ENCODE measurements at places on chromosomes 1 and 21.

- no peak for DNase-seq
Measured at GRCh38 chr1:206708882-206709281, 24.2 kb downstream of the MAPKAPK2 start.

DNA sequence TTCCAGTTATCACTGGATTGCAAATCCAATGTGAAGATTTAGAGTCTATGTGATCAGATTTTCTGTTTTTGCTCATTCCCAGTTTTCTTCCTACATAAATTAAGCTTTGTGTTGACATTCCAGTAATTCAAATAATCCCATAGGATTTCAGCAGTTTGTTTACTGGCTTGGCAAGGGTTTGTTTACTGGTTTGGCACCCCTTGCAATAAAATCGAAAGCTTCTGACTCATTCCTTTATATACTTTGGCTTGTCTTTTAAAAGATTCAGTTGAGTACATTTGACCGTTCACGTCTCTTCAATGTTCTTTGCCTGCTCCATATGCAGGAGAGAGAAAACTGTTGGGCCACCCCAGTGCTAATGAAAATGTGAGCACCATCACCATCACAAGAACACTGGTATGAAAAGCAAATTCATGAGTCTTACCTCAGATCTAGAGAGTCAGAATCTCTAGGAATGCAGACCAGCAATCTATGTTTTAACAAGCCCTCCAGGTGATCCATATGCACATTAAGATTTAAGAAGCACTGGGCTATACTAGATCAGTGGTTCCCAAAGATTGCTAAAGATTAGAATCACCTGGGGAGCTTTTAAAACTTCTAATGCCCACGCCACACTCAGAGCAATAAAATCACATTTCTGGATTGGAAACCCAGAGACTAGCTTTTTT lies 32.8 kb downstream of the ZC3H11B start:
- DNase-seq: peak; percentile 48

- DNase-seq: peak; percentile 87
Measured at GRCh38 chr1:12636098-12636950, 7.6 kb upstream of the AADACL4 start.

- DNase-seq: no peak
Measured at GRCh38 chr1:47924270-47925048, 72.7 kb downstream of the TRABD2B start.

DNA sequence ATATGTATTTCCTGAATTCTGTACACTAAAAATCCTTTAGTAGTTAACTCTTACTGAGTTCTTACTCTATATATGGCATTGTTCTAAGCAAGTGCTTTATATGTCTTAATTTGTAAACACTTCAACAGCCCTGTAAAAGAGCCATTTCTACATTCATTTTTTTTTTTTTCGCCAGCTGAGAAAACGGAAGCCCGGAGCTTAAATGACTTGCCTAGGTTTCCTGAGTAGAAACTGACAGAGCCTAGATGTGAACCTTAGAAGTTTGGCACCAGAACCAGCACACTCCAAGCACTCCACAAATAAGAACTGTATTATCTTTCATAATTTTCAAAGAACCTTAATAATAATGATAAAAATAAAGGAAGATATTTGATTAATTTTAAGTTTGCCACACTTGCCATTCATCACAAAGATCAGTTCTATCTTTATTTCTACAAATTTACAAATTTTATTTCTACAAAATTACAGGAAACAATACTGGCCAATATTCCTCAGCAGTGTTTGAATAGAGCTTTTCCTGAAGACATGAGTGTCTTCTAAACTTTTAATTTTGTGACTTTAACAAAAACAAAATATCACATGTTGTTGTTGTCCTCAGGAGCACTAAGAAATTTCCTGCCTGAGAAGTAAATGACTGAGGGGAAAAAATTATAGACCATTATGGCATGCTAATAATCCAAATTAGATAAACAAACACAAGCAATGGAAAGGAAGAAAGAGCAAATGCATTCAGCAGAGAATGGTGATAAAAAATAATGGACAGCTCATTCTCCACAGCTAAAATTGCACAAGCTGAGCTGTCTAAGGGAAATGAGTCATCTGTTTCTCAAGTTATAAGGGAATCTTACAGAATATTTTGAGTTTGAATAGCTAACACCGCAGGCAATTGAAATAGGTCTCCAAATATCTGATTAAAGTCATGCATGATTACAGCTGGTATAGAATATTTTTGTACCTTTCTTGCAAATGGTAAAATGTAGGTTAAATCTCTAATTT lies 71.2 kb downstream of the DPYD start:
- peak; percentile 86 for DNase-seq

GRCh38 chr21:31873696-31874599 lies 1.1 kb downstream of the HUNK start:
- no peak for DNase-seq

GRCh38 chr21:15986277-15986676 lies 256.5 kb downstream of the USP25 start:
- peak; percentile 46 for DNase-seq

DNA sequence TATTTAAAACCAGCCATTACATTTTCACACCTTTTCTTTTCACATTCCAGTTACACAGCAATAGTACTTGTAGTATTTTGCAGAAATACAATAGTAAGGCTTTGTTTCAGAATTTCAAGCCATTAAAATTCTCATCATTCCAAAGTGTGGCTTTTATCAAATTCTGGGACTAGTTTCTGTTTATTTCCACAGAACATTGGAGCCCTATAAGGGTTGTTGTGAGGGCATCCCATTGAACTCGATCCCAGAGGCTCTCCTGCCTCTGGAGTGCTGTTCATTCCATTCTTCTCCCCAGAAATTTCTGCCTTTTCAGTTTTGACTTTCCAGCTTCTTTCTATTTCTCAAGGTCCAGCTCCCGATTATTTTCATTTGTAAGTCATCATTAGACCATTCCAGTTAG lies 645.5 kb downstream of the ADGRL2 start:
- peak; percentile 49 for DNase-seq

DNA sequence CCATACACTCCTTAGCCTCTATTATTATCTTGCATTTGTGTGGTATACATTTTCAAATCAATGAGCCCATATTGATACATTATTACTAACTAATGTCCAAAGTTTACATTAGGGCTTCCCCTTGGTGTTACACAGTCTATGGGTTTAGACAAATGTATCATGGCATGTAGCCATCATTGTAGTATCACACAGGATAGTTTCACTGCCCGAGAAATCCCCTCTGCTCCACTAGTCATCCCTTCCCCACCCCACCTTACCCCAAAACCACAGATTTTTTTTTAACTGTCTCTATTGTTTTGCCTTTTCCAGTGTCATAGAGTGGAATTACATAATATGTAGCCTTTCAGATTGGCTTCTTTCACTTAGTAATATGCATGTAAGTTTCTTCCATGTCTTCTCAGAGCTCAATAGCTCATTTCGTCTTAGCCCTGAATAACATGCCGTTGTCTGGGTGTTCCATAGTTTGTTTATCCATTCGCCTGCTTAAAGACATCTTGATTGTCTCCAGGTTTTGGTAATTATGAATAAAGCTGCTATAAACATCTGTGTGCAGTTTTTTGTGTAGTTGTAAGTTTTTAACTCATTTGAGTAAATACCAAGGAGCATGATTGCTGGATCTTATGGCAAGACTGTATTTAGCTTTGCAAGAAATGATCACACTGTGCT lies 86.4 kb upstream of the LYST start:
- peak; percentile 16 for DNase-seq

- peak; percentile 57 for DNase-seq
Measured at GRCh38 chr1:61220536-61220935, 138.2 kb downstream of the NFIA start.

DNA sequence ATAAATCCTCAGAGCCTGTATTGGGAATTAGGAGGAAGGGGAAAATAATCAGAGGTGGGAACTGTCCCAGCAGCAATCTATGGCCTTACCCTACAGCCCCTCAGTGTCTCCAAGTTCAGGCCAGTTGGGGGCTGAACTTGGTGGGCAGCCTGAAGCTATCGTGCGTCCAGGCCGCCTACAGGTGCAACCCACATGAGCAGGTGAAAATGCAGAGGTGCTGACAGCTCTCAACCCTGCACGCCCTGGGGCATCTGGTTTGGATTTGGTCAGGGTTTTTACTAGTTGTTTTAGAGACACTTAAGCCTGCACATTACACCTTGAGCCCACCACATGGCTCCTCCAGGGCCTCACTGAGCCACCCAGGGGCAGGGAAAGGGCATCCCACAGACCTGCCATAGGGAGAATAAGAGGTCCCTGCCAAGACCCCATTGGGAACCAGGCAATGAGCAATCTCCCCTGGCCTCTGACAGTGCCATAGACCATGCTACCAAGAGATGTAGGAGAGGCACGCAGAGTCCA lies 209.5 kb downstream of the FOXD2 start:
- no peak for DNase-seq

DNA sequence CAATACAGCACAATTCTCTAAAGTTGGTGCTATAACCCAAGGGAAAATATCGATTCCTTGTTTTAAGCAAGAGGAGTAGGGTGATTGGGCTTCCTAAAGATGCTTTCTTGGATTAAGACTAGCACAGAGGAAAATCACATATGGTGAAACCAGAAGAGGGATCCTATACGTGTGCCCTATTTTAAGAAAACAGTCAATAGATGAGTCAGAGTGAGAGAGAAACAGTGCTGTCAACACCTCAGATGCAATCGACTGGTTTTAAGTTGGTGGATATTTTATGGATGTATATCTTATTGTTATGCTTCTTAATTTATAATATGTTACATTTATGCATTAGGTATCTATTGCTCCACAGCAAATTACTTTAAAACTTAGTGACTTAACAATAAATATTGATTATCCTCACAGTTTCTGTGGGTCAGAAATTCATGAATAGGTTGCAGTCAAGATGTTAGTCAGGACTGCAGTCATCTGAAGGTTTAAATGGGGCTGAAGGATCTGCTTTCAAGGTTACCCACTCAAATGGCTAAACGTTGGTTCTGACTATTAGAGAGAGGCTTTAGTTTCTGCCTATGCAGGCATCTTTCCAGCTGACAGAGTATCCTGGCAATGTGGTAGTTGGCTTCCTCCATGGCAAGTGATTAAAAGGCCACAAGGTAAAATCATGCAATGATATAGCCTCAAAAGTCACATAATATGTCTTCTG lies 61.6 kb upstream of the DEPDC1 start:
- no peak for DNase-seq

- peak; percentile 14 for DNase-seq
Measured at GRCh38 chr1:64471218-64472039, 1.5 kb downstream of the CACHD1 start.

DNA sequence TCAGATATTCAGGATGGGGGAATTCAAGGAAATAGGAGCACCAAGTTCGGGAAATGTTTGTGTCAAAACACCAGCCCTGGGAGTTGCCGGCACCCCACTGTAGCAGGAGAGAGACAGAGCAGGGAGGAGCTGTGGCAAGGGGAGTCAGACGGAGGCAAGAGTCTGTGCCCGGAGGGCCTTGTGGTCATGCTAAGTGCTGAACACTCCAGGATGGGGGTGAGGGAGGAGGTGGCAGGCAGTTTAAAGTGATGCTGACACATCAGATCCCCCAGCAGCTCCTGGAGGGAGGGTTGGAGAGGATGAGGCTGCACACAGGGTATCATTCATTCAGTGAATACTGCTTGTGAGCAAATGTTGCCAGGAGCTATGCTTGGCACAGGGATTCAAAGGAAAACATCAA lies 150.3 kb upstream of the ETV3 start:
- DNase-seq: no peak
